ENCODE measurements at places on chromosomes 3 and 15.

DNA sequence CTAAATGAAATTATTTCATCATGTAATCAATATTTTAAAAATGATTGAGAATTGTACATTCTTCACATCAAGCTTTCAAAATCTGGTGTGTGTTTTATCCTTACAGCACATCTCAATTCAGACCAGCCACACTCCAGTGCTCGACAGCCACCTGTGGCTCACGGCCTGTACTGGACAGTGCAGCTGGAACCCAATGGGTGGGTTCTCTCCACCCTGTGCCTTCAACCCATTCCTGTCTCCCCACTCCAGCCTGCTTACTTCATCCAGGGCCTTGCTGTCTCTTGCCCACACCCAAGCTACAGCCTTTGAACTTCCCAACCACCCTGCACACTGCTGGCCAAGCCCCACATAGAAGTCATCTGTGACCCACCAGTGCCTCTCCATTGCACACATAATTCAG lies 17.6 kb downstream of the CYP19A1 start:
- no peak for DNase-seq

DNA sequence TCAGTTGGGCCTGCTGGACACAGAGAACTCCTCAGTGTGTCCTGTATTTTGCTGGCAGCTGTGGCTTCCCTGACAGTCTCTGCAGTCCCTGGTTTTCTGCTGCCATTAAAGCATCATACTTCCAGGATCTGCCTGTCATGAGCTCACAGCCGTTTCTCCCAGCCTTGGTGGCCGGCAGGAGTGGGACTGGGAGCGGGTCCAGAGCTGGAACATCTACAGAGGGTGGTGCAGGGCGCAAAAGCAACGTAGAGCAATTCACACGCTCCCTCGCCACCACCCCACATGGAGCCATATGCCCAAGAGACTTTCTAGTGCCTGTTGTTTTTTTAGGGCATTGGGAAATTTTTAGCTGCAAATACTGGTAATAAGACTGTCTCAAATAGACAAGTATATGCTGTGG lies 33.6 kb downstream of the ABTB1 start:
- DNase-seq, result no peak

- DNase-seq, result no peak
Observed at GRCh38 chr3:126948980-126949535, 33.9 kb upstream of the PLXNA1 start.

DNA sequence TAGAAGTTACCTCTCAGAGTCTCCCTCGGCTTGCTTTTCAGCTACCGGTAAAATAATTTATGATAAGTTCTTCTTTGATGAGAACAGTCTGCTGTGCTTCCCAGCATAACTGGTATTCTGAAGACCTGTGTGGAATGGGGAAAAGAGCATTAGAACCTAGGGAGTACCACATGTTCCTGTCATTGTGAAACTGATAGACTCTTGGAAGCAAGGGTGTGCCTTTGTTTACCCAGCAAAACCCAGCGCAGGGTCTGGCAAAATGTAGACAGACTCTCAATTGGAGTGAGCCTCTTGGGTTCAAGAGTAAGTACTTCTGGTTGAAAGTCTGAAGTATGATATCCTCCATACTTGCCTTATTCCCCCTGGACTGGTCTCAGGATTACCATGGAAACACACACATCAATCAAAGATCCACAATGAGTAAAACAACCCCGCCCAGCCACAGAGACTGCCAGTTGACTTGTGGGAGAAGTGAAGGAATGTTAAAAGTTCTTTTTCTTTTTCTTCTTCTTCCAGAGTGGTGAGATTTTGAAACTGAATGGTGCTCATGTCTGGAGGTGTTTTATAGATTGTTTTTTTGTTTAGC lies 652.4 kb upstream of the NAALADL2 start:
- no peak for DNase-seq

DNA sequence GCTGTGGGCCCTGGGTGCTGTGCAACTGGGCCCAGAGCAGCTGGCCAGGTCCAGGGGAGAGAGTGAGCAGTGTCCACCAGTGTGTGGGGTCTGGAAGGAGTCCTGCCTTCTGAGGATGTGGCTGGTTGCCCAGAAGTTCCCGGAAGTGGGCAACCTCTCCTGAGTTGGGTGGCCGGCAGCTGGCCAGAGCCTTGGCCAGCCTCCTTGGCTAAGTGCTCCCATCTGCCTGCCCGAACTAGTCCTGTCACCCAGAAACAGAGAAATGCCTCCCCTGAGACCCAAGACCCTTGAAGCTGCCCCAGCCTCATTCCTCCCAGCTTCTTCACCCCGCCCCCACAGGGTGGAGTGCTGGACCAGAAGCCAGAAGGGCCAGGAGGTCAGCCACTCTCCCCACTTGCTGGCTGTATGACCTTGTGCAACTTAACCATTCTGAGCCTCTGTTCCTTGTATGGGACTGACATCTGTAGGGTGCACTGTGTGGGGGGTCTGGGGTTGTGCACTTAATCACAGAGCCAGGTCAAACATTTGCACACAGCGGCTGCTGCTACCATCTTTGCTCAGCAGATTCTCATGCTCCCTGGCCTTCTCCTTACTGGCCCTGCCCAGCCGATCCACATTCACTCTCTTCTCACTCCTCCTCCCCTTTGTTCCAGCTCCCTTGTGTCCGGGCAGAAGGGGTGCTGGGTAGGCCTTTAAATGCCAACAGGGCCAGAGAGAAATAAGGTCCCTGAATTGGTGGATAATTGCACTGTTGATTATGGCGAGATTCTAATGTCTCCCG lies 7.5 kb upstream of the ALAS1 start:
- DNase-seq, result no peak

- no peak for DNase-seq
Observed at GRCh38 chr3:114057011-114057347, 442 bp downstream of the QTRT2 start.

GRCh38 chr3:40741729-40742128 lies 217.0 kb downstream of the ZNF621 start:
- peak; percentile 26 for DNase-seq

GRCh38 chr3:148079370-148079769 lies 618.3 kb upstream of the AGTR1 start:
- no peak for DNase-seq

DNA sequence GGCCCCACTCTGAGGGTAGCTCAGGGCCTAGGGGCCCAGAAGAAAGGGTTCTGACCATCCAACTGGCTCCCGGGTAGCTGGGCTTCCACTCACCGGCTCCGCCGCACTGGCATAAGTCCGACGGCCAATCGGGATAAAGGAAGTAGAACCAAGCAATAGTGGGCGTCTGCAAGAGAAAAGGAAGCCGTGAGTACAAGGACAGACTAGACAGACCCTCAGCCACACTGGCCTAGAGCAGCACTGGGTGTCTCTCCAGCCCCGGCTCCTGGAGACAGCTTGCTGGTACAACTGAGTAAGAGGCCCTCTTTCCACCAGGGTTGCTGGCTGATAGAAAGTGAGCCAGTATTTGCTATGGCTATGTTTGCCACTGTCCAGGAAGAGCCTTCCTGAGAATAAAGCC lies 22.4 kb downstream of the BDH1 start:
- DNase-seq, result no peak
